Activated T-helper 1 cell treated with anti-CD3 and anti-CD28 coated beads, Interleukin-2, amount 50 U/mL, for 16 hours (primary cell): ENCODE measurements at places on chromosomes 4 and X.

DNA sequence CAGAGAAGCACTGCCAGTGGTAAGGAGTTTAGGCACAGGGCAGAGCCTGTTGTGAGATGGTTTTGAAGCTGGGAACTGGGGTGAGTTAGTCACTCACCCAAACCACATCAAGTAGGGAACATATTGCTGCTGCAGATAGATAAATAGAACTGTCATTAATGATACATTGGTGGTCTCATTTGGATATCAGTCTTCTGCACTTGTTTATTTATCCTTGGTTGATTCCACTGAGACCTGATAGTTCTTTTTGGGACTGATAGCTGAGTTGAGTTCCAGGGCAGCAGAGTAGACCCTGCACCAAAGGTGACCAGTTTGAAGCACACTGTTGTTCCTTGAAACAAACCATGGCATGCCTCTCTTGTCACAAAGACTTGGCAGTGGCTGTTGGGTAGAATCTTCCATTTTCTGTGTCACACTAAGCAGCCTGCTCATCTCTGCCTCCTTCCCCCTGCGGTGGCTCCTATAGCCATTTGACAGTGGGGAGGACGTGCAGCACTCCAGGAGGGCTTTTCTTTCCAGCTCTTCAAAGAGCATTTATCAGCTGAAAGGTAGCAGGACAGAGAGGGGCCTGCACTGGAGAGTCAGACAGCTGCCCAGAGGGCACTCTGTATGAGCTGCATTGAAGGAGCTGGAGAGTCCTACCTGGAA is 59.7 kb upstream of the TMEM164 start:
- DNase-seq = no peak

GRCh38 chr4:188459381-188459780 is 320.1 kb downstream of the TRIML1 start:
- no peak for DNase-seq

DNA sequence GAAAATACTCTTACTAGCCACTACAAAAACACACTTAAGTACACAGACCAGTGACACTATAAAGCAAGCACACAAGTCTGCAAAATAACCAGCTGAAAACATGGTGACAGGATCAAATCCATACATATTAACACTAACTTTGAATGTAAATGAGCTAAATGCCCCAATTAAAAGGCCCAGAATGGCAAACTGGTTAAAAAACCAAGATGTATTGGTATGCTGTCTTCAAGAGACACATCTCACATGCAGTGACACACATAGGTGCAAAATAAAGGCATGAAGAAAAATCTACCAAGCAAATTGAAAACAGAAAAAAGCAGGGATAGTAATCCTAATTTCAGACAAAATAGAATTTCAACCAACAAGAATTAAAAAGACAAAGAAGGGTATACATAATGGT is 10.9 kb downstream of the PF4 start:
- DNase-seq = no peak

DNA sequence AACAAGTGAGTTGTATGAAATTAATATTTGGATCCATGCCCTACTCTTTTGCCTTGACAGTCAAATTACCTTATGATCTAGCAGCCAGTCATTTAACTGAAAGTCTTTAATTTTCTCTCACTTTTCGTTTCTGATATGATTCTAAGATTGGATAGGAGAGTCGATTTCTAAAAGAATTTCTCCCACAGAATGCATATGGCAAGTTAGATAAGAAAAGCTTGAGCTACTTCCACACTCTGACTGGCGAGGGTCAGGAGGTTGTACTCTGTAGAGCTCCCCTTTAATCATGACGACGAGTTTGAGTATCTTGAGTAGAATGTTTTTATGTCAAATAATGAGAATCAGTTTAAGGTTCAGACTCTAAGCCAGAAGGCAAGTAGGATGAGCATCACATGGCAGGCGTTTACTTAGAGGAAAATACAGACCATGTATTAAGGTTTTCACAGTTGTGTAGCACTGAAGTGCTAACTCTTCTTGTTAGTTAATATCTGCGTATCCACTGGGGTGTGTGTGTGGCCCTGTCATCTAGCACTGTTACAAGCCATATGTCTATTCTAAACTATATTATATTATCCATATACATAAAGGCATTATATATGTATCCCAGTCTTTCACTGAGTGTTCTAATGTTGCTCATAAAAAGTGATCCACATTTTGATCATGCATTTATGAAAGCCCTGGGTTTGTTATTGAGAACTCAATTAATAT is 37.8 kb downstream of the LRP2BP start:
- DNase-seq = no peak

DNA sequence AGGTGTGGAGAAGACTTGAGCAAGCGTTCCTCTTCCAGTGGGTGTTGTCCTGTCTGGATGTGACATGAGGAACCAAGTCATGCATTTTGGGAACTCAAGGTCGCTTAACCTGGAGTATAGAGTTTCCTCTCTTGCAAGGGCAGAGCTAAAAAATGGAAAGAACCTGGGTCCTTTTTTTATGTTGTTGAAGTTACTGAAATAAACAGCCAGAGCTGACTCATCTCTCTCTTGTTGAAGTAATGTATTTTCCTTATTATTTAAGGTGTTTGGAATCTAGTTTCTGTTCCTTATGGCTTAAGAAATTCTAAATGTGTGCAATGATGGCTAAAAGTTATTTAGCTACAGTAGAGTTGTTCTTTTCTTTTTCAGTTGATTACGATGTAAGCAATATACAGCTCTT is 314.5 kb downstream of the CAMK2D start:
- DNase-seq = no peak

- peak; percentile 29 for DNase-seq
Measured at GRCh38 chrX:19372170-19372546, 28.4 kb downstream of the PDHA1 start.

DNA sequence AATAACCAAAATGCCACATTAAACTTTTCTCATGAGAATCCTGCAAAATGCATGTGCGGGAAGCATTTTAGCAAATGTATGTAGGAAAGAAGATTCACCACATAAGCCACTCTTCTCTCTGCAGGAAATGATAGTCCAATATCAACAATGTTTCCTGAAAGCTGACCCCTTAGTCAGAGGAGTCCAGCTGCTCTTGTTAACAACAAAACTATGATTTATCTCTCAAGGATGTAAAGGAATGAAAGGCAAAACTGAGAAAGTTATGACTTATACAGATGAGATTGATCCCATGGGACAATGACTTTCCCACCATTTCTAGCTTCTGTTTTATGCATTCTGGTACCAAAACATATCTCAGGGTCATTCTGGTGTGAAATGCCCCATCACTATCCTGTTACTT is 125.0 kb upstream of the EDNRA start:
- no peak for DNase-seq

GRCh38 chr4:30717208-30718020 is 2.8 kb upstream of the PCDH7 start:
- no peak for DNase-seq

DNA sequence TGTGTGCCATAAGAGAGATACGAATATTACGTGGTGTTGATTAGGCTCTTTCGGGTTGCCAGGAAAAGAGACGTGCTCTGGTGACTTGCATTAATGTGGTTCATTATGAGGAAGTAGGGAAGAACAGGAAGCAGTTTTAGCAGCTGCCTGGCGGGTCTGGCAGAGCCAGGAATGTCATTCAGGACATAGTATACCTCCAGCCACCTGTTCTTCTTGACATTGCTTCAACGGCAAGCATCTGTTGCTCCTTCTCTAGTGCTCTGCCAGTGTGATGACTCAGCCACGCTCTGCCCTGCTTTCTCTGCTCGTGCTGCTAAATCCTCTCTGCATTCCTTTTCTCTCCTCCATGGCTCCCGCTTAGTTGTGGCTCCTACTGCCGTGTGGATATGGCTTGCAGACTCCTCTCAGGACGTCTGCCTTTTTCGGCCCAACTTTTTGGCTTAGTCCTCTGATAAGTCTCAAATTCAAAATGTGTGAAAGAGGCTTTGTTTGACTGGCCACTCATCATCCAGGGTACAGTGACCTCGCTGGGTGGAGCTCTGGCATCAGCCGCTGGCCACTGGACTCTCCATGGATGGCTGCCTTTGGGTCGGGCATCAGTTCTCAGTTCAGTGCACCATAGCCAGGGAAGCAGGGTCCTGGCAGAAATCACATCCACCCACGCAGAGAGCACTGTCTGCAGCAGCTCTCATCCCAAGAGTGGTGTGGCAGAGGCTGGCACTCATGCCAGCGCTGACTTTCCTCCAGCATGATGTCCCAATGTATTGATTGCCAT is 89.3 kb upstream of the KLF3 start:
- DNase-seq = no peak

DNA sequence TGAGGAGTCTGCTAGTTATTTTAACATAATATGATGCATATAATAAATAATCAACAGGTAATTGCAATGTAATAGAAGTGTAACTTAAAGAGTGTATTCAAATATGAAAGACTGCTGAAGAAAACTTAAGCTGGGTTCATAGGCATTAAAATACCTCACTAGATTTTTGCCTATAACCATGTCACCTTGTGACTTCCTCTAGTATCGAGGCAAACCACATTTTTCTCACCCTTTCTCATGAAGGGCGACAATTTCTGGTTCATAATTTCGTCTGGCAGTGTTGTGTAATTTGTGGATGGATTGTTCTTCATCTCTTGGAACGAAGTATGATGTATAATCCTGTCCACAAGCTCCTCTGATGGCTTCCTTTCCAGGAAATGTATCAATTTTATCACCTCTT is 16.0 kb downstream of the SULT1E1 start:
- DNase-seq = no peak

DNA sequence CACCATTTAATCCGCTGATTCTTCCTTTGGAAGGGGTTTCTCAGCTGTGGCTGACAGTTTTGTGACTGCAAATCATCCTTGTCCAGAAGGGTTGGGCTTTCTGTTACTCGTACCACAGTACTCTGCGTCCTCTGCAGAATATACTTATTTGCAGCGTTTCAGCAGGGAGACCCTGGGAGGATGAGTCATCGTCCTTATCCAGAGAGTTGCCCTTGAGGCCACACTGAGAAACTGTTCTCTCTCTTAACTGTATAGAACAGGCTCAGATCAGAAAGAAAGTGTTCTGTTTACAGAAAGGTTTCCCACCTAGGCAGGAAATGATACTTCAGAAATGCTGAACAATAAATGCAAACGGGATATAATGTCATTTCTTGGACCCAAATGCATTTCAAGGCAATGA is 47.8 kb upstream of the DDX53 start:
- no peak for DNase-seq

DNA sequence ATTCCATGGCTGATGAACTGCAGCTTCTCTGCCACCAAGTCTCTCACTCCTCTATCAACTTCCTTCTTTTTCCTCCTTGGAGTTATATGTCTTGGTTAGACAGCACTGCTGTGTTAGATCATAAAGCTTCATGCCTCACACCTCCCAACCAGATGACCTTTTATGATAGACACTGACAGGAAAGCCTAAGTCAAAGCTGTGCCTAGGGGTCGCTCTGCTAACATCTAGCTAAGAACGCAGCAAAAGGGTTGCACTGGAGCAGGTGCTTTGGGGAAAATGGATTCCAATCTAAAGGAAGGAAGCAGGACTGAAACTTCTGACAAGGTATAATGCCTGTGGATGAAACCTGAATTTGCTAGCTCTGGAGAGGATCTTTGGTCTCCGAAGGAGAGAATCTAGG is 509.7 kb downstream of the SMARCA1 start:
- no peak for DNase-seq

DNA sequence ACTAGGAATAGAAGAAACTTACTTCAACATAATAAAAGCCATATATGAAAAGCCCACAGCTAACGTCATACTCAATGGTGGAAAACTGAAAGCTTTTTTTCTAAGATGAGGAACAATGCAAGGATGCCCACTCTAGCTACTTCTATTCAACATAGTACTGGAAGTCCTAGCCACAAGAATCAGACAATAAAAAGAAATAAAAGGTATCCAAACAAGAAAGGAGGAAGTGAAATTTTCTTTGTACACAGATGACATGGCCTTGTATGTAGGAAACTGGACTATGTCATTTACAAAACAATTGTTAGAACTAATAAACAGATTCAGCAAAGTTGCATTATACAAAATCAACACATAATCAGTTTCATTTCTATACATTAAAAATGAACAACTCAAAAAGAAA is 25.5 kb upstream of the NXT2 start:
- DNase-seq = no peak

- DNase-seq = no peak
Measured at GRCh38 chrX:10972706-10973105, 138.4 kb upstream of the HCCS start.

- DNase-seq = no peak
Measured at GRCh38 chrX:154401918-154402621, 3.9 kb downstream of the RPL10 start.

GRCh38 chr4:169005453-169006099 is 4.5 kb downstream of the CBR4 start:
- no peak for DNase-seq

DNA sequence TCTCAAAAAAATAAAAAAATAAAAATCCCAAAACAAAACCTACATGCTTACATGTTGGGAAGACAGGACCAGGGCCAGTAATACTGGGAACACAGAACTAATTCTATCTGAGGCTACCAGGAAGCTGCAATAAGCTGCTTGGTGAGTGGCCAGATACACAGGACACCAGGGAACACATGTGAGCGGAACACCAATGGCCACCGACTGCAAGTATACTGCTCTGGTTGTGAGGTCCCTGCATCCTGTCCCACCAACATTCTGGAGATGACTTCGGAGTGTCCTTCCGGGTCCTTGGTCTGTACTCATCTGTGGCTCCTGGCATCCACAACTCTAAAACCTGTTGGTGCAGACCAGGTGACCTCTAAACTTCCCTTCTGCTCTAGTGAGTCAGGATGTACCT is 2.7 kb downstream of the TNIP2 start:
- DNase-seq = no peak

DNA sequence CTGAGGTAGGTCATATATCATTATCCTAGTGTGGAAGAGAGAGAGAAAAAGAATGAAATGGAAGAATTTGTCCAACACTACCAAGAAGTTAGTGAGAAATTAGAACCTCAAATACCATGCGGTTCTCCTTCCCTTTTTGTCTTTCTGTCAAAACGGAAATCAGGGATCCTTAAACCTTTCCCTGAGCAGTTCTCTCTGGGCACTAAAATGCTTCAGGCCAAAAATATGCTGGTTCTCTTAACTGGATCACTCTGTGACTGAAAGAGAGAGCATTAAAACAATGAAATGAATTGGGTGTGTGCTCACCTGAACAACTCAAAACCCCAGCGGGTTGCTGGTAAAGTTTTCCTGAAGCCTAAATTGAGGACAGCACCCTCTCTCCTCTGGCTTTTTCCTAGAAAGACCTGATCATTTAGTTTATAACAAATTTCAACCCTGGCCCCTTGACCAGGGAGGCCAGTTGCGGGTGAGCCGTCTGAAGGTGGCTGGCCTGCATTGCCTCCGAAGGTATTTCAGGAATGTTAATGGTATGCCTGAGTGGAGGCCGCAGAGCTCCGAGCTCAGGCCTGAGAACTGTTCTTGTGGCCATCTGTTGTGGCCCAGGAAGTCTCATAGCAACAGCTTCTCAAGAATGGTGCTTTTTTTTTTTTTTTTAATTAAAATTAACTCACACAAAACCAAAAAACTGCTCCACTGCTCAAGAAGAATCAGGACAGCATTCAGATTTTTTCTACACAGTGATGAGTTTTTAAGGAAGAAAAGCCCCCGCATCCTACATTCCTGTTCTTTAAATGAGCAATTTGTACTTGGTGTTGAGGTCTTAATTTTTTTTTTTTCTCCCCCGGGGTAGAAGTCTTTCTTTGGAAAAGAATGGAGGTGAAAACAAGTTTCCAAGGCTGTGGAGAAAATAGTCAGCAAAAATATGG is 155.1 kb downstream of the SHROOM3 start:
- DNase-seq = no peak

- DNase-seq = no peak
Measured at GRCh38 chr4:137980641-137981040, 261.5 kb downstream of the SLC7A11 start.
